ENCODE measurements at places on chromosomes 7 and 10.

DNA sequence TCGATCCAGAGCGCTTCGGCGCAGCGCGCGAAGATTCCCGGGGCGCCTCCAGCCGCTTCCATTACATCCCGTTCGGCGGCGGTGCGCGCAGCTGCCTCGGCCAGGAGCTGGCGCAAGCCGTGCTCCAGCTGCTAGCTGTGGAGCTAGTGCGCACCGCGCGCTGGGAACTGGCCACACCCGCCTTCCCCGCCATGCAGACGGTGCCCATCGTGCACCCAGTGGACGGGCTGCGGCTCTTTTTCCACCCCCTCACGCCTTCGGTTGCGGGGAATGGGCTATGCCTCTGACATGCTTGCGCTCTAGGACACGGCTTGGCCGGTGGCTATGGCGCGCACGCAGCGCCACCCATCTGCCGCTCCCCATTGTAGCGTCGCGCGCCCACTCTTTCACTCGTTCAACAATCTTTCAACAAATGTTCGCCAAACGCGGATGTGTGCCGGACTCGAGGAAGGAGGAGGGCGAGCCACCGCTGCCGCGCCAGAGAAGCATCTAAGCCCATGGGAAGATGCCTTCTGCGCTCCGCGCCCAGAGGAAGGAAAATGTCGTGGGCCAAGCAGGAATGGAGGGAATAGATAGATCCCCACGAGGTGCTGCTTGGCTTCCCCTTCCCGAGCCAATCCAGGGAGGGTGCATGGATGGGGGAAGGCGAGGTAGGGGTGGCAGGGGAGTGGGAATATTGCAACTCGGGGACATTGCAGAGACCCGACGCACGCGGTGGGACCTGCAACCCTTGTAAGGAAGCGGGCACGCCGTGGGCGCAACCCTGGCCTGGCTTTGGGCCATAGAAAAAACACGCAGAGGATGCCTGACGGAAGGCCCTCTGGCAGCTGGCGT lies 5.1 kb upstream of the CYP26A1 start:
- DNase-seq, result no peak

DNA sequence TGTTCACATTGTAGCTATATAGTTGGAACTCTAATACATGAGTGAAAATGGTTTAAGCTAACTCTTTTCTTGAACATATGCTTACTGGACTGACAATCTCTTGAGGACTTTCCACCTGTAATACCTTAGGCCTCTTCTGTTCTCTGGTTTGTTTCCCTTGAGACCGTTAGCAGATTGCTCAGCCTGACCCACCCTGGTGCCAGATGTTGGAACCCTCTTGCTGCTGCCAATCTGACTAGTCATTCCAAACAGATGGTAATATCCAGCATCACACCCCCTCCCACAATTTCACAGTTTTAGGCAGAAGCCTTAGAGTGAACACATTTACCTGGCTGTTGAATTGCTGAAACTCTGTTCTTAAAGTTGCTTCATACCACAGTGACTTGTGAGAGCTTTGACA lies 18.7 kb downstream of the CALD1 start:
- DNase-seq, result no peak

DNA sequence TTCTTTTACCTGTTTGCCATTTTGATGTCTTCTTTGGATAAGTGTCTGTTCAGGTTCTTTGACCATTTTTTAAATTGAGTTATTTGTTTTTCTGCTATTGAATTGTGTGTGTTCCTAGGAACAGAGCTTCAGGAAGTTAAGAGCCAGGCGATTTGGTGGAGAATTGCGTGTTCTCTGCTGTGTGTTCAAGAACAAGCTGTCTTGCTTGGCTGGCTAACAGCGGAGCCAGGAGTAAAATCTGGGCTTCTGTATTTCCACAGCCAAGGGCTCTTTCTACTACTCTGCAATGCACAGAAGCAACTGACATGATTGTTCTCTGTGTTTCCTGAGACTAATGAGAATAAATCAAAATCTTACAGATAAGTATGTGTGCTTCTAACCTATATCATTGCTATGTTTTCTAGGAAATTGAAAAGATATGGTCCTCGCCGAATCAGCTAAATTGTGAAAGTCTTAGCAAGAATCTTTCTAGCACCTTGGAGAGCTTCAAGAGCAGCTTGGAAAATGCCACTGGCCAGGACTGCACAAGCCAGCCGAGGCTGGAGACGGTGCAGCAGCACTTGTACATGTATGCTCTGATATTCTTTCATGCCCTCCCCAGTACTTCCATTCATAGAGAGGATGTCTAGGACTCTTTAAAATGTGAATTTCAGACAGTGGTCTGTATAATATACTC lies 124.2 kb downstream of the ABCA13 start:
- no peak for DNase-seq

DNA sequence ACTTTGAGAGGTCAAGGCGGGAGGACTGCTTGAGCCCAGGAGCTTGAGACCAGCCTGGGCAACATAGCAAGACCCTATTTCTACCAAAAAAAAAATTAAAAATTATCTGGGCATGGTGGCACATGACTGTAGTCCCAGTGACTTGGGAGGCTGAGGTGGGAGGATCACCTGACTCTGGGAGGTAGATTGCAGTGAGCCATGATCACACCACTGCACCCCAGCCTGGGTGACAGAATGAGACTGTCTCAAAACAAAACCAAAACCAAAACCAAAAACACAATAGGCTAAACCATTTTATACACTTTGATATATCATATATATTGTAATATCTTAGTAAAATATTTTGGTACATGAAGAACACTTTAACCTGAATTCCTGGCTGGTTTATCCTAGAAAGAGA lies 101.6 kb downstream of the RAPGEF5 start:
- no peak for DNase-seq

GRCh38 chr7:86653919-86654659 lies 10.4 kb downstream of the GRM3 start:
- no peak for DNase-seq

DNA sequence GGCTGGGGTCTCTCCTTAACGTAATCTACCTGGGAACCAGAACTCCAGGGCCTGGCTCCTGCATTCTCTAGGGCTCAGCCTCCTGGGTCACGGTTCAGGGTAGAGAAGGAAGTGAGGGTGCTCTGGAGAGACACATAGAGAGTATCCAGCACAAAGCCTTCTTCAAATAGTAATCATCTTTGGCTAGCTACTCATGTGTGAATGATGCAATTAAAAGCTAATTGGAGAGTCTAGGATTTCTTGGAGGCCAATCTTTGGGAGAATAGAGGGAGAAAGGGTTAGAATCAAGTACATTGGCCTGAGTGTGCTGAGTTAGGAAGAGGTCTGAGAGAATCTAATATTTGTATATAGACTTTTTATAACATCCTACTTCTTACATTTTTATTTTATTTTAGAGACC lies 24.0 kb upstream of the MALRD1 start:
- no peak for DNase-seq

GRCh38 chr7:92595281-92595680 lies 5.1 kb upstream of the FAM133B start:
- no peak for DNase-seq

GRCh38 chr10:14116021-14116420 lies 214.7 kb downstream of the FRMD4A start:
- DNase-seq, result no peak

DNA sequence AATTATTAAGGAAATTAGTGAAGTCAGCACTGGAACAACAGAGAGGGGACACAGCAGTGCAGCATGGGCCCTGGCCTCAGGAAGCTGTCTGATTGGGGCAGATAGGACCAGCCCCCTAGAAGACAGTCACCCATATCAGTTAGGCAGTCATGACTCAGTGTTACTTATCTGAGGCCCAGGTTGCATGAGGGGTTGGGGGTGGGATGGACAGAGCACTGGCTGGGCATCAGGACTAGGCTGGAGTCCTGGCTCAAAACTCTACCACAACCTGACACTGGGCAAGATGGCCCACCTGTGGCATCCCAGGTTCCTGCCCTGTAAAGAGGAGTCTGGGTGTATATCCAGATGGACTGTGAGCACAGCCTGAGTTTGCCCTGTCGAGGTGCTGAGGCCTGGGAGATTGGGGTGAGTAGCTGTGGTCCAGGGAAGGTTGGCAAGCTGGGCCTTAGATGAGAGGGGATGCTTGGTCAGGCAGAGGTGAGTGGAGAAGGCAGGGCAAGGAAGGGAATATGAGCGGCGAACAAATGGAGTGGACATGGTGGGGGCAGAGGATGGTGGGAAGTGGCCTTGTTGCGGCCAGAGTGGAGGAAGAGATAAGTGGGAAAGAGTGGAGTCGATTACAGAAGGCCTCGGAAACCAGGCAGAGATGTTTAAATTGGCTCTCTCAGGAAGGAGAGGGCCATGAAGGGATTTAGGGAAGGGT lies 37.5 kb downstream of the HK1 start:
- DNase-seq, result no peak

DNA sequence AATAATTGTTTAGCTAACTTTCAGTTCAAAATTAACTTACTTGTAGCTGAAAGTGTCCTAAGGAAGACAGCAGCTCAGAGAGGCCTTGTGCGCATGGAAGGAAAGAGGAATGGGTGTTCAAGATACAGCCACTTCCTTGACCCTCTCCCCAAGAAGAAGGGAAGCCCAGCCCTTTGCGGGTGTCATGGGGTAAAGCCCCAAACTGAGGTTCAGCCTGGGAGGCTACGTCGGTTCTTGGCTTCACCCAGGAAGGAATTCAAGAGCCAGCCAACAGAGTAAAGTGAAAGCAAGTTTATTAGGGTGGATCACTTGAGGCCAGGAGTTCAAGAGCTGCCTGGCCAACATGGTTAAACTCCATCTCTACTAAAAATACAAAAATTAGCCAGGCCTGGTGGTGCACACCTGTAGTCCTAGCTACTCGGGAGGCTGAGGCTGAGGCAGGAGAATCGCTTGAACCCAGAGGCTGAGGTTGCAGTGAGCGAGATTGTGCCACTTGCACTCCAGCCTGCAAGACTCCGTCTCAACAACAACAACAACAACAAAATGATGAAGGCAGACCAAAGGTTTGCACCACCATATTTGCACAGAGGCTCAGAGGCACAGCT lies 15.9 kb downstream of the GPRIN2 start:
- no peak for DNase-seq

DNA sequence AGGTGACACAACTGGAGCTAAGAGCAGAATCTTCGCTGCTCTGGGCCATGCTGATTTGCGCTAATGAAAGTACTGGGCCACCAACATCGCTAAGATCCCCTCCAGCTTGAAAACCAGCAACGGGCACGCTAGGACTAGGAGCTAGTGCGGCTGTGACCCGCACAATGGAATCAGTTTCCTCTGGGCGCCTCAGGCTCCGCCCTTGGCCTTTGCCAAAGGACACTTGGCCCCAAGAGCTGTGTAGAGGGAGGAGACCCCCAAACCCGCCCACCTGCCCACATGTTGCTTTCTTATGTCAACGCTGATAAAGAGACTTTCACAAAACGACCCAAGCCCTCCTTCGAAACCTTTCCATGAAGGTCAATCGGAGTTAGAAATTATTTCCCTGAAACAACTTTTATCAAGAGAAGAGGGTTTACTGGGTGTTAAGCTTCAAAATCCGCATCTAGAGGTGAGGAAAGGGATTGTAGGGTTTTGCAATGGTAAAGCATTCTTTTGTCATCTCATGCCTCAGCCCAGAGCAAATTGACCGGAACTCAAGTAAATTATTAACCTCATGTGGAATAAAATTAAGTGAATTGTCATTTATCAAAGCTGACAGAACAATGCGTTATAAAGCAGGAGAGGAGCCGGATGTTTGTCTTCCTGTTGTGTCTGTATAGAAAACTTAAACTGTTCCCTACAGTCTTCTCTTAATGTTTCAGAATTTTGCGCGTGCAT lies 9.4 kb downstream of the ABCB5 start:
- no peak for DNase-seq

DNA sequence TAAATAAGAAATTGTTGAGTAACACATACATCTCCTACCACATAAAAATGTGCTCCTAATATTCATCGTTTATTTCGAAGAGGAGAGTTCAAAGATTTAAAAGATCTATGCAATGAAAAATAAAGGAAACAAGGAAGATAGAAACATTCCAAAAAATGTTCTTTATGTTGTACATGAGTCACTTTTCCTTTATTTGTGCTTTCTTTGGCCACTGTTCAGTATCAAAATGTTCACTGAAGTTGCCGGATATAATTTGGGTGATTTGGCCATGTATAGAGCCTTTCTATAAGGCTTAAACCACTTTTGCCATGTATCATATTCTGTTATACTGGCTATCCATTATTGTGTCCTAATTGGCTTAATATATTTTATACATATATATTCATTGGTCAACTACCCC lies 62.9 kb upstream of the PRR15 start:
- DNase-seq, result peak; percentile 18

DNA sequence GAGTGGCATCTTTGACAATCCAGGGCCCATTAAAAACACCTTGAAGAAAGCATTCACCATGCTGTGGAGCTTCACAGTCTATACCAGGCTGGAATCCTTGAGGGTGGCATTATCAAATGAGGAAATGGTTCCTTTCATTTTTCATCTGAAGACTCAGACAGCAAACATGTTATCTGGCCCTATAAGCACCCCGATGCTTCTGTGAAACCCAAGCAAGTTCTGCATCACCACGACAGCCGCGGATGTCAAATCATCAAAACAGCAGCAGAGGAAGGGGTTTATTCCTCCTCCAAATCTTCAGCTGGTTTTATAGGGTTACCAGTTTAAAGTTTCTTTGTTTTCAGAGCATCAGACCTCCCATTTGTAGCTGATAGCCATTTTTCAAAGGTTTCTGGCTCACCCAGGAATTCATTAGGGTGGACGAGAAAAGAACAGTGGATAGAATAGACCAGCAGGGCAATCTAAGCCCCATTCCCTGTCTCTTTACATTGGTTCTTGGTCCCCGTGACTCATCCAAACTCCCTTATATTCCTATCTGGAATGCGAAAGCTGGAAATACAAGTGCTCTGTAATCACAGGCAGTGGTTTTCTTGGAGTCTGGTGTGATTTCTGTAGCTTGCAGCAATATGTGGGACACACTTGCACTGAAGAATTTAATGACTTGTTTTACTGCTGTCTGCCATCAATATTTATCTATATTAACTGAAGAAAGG lies 217.9 kb downstream of the SKAP2 start:
- DNase-seq, result no peak

DNA sequence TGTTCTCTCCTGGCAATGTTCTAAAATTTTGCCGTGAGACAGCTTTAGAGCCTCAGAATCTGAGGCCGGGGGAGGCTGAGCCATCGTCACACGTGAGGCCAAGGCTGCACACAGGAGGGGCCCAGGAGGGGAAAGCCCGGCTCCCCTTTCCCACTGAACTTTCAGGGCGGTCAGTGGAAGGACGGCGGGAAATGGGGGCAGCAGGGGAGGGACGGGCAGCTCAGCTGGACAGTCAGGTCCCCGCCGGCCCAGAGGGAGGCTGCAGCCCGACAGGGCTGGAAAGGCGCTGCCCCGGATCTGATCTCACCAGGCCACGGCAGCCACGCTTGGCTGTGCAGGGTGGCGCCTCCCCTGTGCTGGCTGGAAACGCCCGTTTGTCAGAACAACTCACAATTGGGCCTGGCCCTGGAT lies 43.3 kb upstream of the ADGRA1 start:
- no peak for DNase-seq

GRCh38 chr10:63210611-63211196 lies 77.6 kb downstream of the NRBF2 start:
- DNase-seq, result no peak

All from skeletal muscle cell (primary cell).